ENCODE measurements at places on chromosomes 1 and 21.

- no peak for DNase-seq
Measured at GRCh38 chr21:43268086-43268803, 99.4 kb downstream of the CRYAA start.

- no peak for DNase-seq
Measured at GRCh38 chr21:38840456-38841300, 34.9 kb downstream of the ETS2 start.

- DNase-seq = no peak
Measured at GRCh38 chr1:77336729-77337128, 54.9 kb downstream of the AK5 start.

DNA sequence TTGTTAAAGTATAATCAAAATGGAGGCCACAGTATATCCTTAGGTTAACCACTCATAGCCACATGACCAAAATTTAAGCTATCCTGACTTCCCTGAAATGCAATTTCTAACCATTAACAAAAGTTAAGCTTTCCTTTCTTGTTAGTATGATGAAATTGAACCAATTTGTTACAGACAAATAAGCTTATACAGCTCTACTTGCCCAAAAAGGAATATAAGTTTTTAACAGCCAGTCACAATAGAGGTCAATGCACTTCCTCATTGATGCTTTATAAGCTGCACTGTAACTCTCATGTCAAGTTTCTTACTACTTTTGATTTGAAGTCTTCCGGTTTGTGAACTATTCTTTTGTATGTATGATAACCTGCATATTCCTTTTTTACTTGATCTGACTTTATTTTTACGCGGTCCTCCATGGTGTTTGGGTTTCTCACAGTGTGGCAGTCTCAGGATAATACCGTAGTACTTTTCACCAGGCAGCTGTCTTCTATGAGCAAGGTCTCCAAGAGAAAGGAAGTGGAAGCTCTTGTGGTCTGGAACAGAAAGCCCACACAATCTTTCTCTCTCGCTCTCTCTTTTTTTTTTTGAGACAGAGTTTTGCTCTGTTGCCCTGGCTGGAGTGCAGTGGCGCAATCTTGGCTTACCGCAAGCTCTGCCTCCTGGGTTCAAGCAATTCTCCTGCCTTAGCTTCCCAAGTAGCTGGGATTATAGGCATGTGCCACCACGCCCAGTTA is 331.6 kb downstream of the SRGAP2C start:
- DNase-seq = no peak

DNA sequence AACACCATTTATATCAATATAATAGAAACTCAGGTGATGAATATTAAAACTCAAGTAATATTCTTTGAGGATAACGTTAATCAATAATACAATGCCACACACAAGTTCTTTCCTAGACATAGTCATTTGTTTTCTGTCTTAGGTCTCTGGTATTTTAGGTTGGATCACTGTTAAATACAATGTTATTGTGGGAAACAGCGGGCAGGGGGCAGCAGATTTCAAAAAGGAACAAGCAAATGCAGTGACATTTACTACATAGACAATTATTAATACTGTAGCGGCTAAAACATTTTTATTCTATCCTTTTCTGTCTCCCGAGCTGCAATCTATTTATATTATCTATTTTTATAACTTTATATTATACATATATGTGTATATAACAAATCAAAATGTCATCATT is 186.4 kb upstream of the ZNHIT6 start:
- DNase-seq = no peak

- DNase-seq = no peak
Measured at GRCh38 chr1:231070758-231071444, 30.8 kb upstream of the FAM89A start.

Measured in stimulated activated CD8-positive, alpha-beta memory T cell treated with anti-CD3 and anti-CD28 coated beads, Interleukin-4, amount 100 ng/mL, for 4 hours (primary cell).